ENCODE measurements at places on chromosomes 11 and 22.
A peak's percentile ranks its signal among the peaks of the same experiment; 100 is the strongest.

- peak; percentile 36 for DNase-seq
Measured at GRCh38 chr11:109424901-109425300, 2.9 kb downstream of the C11orf87 start.

GRCh38 chr22:30370641-30371230 lies 13.9 kb downstream of the CCDC157 start:
- no peak for DNase-seq

DNA sequence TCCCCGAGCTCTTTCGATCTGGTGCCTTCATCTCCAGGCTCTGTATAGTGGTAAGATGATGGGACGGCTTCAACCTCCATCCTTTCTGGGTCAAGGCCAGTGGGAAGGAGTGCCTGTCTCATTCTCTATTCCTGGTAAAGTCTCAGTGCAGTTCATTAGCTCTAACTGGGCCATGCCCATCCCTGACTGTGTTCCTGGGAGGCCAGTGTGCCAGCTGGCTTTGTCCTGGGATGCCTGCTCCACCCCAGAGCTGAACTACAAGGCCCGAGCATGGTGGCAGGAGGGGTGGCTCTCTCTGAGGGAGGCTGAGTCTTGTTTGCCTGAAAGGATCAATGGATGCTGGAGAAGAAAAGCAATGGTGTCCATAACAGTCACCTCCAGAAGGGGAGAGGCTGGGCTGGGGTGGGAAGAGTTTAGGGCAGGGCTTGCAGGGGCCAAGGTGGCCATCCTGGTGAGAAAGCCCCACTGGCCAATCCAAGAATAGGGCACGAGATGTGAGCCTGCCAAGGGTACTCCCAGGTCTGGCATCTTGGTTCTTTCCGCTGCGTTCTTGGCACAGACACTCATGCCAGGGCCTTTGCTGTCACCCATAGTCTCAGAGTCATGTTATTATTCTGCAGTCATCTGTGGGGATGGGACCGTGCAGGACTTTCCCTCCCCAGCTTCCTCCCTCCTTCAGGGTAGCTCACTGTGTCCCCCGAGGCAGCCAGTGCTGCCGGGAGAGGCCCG lies 60.1 kb downstream of the PARVB start:
- no peak for DNase-seq

- DNase-seq, result no peak
Measured at GRCh38 chr11:120486138-120486537, 25.4 kb upstream of the GRIK4 start.

- no peak for DNase-seq
Measured at GRCh38 chr22:26816726-26817125, 159.3 kb downstream of the MIAT start.

- no peak for DNase-seq
Measured at GRCh38 chr22:27580311-27580897, 221.2 kb downstream of the MN1 start.

Measured in DND-41 (cell line).